NCI-H1092 treated with DMSO at 0.1 percent for 48 hours (cell line): ENCODE measurements at places on chromosomes 12 and 14.

GRCh38 chr14:93977790-93978581 lies 1.6 kb upstream of the ASB2 start:
- DNase-seq: no peak

GRCh38 chr12:40192704-40193255 lies 32.0 kb upstream of the LRRK2 start:
- DNase-seq: no peak

- DNase-seq: no peak
These were observed 7.0 kb downstream of the CRY1 start for GRCh38 chr12:107086314-107086713.

- no peak for DNase-seq
These were observed 32.0 kb upstream of the CFAP54 start for GRCh38 chr12:96457191-96457930.

GRCh38 chr12:56071648-56072047 lies 8.3 kb upstream of the ERBB3 start:
- DNase-seq: no peak

DNA sequence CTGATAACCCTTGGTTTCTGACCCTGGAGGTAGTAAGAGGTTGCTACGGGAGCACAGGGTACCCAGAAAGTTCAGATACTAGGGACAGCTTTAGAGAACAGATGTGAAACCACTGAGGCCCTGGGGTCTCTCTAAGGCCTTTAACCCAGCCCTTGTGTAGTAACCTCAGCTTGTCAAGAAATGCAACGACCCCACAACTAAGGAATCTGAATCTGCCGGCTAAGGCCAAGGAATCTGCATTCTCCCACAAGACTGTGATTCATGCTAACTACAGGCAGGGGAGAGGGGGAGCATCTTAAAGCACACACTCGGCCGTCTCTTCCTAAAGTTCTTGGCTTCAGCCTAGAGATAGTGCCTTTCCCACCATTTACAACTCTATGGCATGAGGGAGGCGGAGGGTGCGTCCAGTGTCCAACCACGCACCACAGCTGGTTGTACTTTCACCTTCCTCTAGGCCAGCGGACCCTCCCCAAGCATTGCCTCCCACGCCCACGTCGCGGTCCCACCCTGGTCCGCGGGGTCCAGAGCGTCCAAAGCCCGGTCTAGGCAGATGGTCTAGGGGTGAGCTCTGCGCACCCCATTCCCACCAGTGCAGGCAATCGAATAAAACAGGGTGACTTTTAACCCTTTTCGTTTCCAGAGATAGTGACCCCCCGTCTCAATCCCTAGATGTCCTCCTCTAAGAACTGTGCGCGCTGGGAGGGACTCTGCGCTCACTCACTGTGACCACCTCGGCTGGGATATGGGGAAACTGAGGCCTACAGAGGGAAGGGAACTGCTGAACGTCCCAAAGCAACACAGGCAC lies 735 bp upstream of the VASH1 start:
- no peak for DNase-seq

GRCh38 chr12:109842021-109842420 lies 8.8 kb upstream of the TRPV4 start:
- DNase-seq: no peak

DNA sequence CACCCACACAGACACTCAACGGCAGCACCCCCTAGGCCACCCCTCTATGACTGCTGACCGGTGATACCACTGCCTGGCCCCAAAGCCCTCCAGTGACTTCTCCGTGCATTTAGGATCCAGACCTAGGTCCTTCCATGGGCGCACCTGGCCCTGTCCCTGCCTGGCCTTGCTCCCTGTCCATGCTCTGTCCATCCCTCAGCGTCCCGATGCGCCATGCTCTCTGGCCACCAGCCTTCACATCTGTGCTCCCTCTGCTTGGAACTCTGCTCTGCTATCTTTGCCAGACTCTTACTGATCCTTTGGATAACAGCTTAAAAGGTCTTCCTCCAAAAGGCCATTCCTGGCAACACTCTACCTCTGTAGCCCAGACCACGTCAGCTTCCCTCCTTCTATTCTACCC lies 25.4 kb upstream of the HDAC7 start:
- no peak for DNase-seq

GRCh38 chr14:68631394-68632053 lies 161.3 kb downstream of the ZFP36L1 start:
- no peak for DNase-seq

- DNase-seq: peak; percentile 95
These were observed at the start of gene CCDC177 for GRCh38 chr14:69574263-69574953. Gene CCDC177, minus strand, starts transcription at chr14:69574871. Its CDS starts 1,249 bp downstream, at chr14:69573622.

DNA sequence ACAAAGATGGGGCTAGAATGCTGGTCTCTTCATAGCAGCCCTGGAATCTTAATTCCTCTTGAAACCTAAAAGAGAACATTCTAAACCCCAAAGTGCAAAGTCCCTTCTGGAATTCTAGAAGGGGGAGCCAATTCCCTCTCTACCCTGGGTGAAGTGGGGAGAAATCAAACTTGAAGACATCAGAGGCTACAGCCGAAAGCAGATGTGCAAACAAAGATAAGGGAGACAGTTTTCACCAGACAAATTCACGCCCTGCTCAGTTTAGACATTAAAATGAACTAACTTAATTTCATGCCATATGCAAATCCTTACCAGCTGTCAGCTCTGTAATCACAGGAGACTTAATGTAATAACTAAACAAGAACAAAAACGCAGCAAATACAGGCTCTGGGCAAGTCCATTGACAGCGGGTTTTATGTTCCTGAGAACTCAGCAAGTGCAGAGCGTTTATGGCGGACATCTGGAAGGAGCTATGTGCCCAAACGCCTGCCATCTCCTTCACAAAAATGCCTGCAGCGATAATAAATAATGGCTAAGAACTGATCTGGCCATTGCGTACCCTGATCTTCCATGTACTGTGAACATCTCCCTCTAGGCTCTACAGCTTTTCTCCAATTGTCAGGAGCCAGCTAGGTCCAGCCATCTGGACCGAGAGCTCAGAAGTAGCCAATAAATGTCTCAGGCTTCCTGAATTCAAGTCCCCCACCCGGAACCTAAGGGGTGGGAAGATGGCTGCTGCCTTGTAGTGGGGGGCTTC lies 19.1 kb upstream of the FICD start:
- no peak for DNase-seq

DNA sequence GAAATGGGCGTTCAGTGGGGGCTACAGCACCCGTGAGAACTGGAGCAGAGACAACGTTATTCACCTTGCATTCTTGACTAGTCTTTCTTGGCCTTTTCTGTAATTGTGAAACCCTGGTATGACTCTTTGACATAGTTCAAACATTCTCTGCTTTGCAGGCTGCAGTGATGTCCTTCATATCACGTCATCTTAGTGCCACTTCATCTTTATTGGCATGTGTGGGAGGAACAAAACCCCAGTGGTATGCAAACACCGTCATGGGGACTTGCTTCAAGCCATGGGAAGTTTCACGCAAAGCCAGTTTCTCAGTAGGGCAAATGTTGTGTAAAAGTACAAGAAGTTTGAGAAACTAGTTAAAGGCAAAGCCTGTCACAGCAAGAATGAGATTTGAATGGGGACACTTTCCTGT lies 20.2 kb upstream of the DUSP16 start:
- DNase-seq: no peak

DNA sequence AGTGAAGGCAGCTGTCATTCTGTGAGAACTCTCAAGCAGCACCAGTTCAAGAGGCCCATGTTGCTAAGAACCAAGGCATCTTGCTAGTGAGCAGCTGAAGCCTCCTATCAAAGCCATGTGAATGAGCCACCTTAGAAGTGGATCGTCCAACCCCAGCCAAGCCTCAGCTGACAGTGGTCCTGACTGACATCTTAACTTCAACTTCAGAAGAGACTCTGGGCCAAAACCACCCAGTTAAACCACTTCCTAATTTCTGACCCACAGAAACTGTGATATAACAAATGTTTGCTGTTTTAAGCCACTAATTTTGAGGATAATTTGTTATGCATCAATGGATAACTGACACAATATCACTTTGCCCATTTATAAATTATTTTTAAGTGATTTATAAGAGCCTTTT lies 256.0 kb downstream of the RPAP3 start:
- DNase-seq: no peak

DNA sequence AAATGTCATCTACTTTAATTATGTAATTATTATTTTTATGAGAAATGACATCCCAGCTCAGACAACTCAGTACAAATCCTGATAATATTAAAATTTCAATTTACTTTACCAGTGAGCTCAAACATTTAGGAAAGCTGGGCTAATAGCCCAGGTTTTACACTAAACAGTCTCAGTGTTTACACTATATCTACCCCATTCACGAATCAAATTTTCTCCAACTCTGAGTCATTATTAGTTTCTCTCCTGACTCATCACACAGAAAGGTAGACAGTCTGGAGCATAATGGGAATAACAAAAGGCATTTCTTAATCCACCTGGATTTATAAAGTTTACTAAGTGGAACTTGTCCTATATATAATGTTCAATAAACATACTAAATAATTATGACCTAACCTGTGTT lies 5.7 kb downstream of the PAWR start:
- no peak for DNase-seq

- DNase-seq: no peak
These were observed 20.7 kb upstream of the ANAPC7 start for GRCh38 chr12:110424237-110424636.

- DNase-seq: peak; percentile 22
These were observed 33.4 kb upstream of the RNASE3 start for GRCh38 chr14:20857630-20858261.

GRCh38 chr12:123888989-123889388 lies 83.6 kb downstream of the CCDC92 start:
- DNase-seq: no peak

- peak; percentile 57 for DNase-seq
These were observed 637.8 kb downstream of the BCL11B start for GRCh38 chr14:98634043-98634820.

DNA sequence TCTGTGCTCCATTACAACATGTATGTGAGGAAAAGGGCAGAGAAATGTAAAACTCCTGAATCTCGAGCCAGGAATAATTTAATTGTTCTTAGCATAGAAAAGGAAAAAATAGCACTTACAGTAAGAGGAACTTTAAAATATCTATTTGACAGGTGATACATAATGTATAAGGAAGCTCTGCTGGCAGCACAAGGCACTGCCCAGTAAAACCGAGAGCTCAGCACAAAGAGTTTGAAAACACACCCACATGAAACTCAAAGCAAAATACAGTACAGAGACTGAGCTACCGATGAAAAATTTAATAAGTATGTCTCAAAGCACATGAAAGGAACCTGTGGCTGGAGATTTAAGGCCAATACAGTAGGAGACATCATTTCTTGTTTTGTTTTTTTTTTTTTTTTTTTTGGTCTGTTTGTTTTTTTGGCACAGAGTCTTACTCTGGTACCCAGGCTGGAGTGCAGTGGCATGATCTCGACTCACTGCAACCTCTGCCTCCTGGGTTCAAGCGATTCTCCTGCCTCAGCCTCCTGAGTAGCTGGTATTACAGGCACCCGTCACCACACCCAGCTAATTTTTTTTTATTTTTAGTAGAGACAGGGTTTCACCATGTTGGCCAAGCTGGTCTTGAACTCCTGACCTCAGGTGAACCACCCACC lies 19.2 kb downstream of the CLIP1 start:
- DNase-seq: no peak

DNA sequence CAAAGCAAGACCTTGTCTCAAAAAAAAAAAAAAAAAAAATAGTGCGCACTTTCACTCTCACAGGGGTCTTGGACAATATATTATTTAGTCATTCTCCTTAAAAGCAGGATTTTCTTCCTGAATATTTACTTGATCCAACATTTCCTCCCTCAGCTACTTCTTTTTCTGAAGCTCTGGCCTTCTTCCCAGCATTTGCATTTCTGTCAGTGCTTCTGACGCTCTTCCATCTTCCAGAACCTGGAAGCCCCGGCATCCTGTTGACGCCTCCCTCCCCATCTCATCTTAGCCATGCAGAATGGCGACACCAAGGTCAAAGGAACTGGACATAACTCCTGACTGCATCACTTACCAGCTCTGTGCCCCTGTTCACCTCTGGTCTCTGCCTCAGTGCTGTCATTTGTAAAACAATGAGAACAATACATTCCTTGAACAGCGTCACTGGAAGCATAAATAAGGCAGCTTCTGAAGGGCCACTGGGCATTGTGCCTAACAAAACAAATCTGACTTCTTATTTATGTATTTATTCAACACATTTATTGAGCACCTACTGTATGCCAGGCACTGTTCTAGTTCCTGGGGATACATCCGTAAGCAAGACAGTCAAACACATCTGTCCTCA lies 90.9 kb upstream of the MDM1 start:
- DNase-seq: no peak

GRCh38 chr14:51978681-51979085 lies 10.7 kb upstream of the RTRAF start:
- no peak for DNase-seq

DNA sequence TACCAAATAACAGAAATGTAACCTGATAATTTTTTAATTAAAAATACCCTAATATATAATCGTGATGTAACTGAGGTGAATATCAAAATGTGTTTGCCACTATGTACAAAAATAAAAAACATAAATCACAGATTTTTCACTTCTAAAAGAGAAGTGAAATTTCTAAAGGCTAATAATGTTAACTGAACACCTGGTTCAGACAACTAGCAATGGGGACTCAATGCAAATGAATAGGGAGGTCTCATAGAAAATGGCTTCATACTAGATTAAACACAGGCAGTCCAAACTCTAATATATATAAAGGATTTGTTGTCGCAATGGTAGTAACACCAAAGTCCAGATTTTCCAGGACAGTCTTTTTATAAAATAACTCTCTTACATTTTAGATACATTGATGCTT lies 365.4 kb upstream of the ATP2B1 start:
- no peak for DNase-seq

- DNase-seq: no peak
These were observed 1.7 kb upstream of the ITGA5 start for GRCh38 chr12:54420766-54421144.

DNA sequence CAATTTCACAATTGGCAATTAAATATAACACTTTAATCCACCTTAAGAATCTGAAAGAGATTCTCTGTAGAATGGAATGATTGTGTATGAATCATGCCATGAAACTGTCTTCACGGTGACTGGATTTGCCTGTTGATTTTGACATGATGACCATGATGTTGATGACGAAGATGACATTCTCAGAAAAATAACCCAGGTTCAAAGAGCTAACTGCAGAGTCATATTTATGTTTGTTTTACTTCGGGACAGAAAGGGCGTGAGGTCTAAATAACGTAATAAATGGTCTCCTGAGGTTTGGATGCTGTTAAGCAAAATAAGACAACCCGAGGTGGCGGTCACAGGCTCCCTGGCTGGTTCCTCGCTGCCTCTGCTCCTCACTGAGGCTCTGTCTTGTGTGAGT lies 532.0 kb downstream of the TMEM121 start:
- no peak for DNase-seq

DNA sequence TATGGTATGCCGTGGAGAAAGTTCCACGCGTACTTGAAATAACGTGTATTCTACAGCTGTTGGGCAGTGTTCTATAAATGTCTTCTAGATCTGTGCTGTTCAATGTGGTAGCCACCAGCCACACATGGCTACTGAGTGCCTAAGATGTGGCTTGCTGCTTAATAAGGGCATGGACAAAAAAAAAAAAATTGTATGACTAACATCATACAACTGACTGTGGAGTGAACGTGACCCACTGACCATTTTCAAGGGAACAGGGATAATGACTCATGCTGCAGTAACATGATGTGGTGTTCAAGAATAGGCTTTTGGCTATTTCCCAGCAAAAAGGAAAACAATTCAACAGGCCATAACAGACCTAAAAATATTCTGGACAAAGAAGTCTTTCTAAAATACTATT lies 13.0 kb downstream of the ATG14 start:
- DNase-seq: no peak

GRCh38 chr12:123767613-123768012 lies 5.5 kb downstream of the DNAH10 start:
- no peak for DNase-seq

- peak; percentile 75 for DNase-seq
These were observed 153.8 kb downstream of the MED13L start for GRCh38 chr12:116123451-116124258.
